ENCODE measurements at places on chromosomes 3 and 15.
A peak's percentile ranks its signal among the peaks of the same experiment; 100 is the strongest.

DNA sequence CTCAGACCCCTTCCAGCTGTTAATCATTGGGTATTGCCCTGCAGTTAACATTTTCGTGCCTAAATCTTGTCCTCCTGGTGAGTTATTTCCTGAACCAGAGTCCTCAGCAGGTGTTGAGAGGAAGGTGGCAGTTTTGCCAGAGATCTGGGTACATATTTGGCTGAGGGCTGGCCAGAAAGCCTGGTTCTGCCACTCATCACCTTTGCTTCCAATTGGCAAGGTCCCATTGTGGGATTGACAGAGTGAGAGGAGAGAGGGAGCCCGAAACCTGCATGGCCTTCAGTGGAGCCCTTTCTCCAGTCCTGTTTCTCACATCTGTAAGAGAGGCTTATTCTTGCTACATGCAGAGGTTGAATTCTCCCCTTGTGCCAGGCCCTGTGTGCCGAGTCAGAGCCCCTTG lies 8.9 kb upstream of the TKT start:
- DNase-seq = no peak
- H3K36me3 ChIP-seq = no peaks in the 10 kb centered on the region
- no peak overlapping the region for H3K4me3 ChIP-seq
- H3K27ac ChIP-seq = no peak overlapping the region

GRCh38 chr3:11601446-11602238 lies 42.1 kb downstream of the VGLL4 start:
- peak overlapping the region; percentile 87 for H3K27ac ChIP-seq
- no peak overlapping the region for H3K4me3 ChIP-seq
- DNase-seq = no peak
- H3K4me1 ChIP-seq = peaks cover 65% of the 10 kb centered on the region

DNA sequence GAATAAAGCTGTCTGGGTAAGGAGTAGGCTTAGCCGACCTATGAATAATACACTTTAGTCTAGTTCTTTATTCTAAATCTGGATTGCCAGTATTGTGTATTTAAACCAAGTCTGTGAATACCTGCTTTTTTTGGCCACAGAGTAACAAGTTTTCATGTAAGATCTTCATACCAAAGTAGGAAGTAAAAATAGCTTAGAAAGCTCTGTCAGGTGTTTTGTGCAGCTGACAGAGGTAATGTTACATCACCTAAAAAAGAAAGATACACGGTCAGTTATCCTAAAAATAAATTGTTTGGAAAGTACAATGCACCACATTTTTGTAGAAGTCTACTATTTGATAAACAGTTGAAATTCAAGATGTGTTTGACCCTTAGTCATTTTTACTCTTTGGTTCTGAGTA lies 16.5 kb downstream of the CALML4 start:
- H3K36me3 ChIP-seq = no peaks in the 10 kb centered on the region
- H3K4me3 ChIP-seq = no peak overlapping the region
- peaks cover 19% of the 10 kb centered on the region for H3K4me1 ChIP-seq
- H3K27me3 ChIP-seq = no peaks in the 10 kb centered on the region
- DNase-seq = no peak
- H3K27ac ChIP-seq = peak overlapping the region; percentile 55

GRCh38 chr15:90322538-90322937 lies 29.5 kb upstream of the ZNF774 start:
- no peak overlapping the region for H3K27ac ChIP-seq
- H3K36me3 ChIP-seq = no peaks in the 10 kb centered on the region

GRCh38 chr3:65493371-65493882 lies 545.3 kb downstream of the MAGI1 start:
- no peak for DNase-seq
- no peaks in the 10 kb centered on the region for H3K36me3 ChIP-seq
- H3K4me1 ChIP-seq = no peaks in the 10 kb centered on the region
- no peaks in the 10 kb centered on the region for H3K27me3 ChIP-seq
- no peak overlapping the region for H3K27ac ChIP-seq

- no peaks in the 10 kb centered on the region for H3K27me3 ChIP-seq
- H3K4me1 ChIP-seq = peaks cover 27% of the 10 kb centered on the region
- H3K4me3 ChIP-seq = no peak overlapping the region
- no peaks in the 10 kb centered on the region for H3K36me3 ChIP-seq
- DNase-seq = no peak
- no peak overlapping the region for H3K27ac ChIP-seq
These were observed 6.1 kb downstream of the IL17RD start for GRCh38 chr3:57158813-57159738.

DNA sequence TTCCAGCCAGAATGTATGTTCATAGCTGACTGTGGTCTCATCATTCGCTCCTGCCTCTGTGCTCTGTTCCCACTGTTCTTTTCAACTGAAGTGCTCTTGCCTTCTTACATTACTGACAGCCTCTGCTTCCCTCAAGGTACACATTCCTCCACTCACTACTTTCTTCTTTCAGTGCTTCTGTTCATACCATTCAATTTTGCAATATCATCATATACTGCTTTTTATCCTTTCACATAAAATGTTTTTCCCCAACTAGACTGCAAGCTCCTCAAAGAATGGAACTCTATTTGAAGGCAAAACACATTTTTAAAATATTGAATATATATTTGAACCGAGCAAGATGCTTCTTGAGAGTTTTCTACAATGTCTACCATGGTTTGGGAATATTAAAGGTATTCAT lies 291.1 kb downstream of the CTNNB1 start:
- no peak overlapping the region for H3K4me3 ChIP-seq
- H3K27ac ChIP-seq = no peak overlapping the region
- no peaks in the 10 kb centered on the region for H3K27me3 ChIP-seq
- H3K36me3 ChIP-seq = no peaks in the 10 kb centered on the region

- H3K36me3 ChIP-seq = no peaks in the 10 kb centered on the region
- no peaks in the 10 kb centered on the region for H3K27me3 ChIP-seq
- H3K4me3 ChIP-seq = no peak overlapping the region
- H3K27ac ChIP-seq = no peak overlapping the region
- DNase-seq = no peak
- H3K4me1 ChIP-seq = peaks cover 5% of the 10 kb centered on the region
These were observed 101.6 kb downstream of the RPL22L1 start for GRCh38 chr3:170768334-170768801.

- H3K27ac ChIP-seq = no peak overlapping the region
- no peaks in the 10 kb centered on the region for H3K36me3 ChIP-seq
- no peak for DNase-seq
- H3K27me3 ChIP-seq = no peaks in the 10 kb centered on the region
- no peaks in the 10 kb centered on the region for H3K4me1 ChIP-seq
These were observed 27.6 kb upstream of the ADAMTSL3 start for GRCh38 chr15:83626171-83626802.

DNA sequence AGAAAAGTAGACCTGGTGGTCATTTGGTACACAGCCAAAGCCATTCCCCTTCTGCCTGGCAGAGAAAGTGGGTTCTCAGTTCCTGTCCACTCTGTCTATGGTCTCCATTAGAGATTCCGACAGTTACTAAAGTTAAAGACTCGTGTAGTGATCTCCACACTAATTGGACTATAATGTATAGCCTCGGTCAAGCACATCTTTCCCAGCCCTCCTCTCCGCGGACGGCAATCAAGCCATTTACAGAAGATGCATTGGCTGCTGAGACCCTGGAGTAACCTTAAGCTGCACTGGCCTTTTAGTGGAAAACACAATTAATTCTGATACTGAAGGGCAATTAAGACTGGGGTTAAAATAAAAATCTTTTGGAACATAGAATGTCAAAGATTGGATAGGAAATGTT lies 865.3 kb downstream of the MCTP2 start:
- no peaks in the 10 kb centered on the region for H3K27me3 ChIP-seq
- no peaks in the 10 kb centered on the region for H3K4me1 ChIP-seq
- no peak overlapping the region for H3K4me3 ChIP-seq
- no peak for DNase-seq

GRCh38 chr3:102460579-102460978 lies 25.8 kb downstream of the ZPLD1 start:
- H3K36me3 ChIP-seq = no peaks in the 10 kb centered on the region
- DNase-seq = no peak
- H3K27me3 ChIP-seq = no peaks in the 10 kb centered on the region
- no peak overlapping the region for H3K27ac ChIP-seq

DNA sequence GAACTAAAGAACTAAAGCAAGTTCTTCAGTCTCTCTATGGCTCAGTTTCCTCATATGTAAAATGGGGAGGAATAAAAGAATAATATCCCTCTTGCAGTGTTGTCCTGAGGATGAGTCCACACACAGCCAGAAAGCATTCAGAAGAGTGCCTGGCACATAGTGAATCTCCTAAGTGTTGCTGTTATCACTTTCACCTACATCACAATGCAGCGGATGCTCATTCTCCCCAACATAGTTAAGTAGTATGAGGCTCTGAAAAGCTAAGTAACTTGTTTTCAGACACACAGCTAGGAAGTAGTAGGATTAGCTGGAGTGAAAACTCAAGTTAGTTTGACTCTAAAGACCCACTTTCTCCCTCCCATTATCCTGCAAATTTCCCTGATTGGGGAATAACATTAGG lies 9.1 kb upstream of the USP3 start:
- no peak for DNase-seq
- no peak overlapping the region for H3K4me3 ChIP-seq
- H3K36me3 ChIP-seq = no peaks in the 10 kb centered on the region
- no peaks in the 10 kb centered on the region for H3K4me1 ChIP-seq
- no peak overlapping the region for H3K27ac ChIP-seq

DNA sequence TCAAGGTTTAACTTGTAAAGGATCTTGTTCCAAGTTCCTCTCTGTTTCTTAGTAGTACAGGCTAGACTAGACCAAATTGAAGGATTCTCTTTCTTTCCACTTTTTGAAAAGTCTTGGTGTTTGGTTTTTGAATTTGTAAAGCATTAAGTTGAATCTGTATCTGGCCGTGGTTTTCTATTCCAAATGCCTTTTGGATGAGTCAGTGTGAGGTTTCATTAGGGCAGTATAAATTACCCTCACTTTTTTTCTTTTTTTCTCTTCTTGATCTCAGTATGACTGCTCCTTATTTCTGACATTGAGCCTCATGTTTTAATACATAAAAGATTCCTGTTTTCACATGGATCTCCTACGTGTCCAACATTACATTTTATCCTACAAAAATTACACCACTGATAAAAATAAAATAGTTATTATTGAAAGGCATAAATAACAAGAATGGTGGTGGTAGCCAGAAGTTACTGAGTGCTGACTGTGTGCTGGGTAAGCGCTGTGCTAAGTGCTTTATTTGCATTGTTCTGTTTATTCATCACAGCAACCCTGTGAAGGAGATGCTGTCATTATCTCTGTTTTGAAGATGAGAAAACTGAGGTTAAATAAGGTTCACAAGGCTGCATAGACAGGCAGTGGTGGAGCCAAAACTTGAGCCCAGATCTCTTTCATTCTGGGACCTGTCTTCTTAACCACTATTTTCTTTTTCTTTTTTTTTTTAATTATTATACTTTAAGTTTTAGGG lies 48.3 kb downstream of the MITF start:
- peaks cover 12% of the 10 kb centered on the region for H3K4me1 ChIP-seq
- H3K4me3 ChIP-seq = no peak overlapping the region
- H3K27me3 ChIP-seq = no peaks in the 10 kb centered on the region
- DNase-seq = no peak
- H3K36me3 ChIP-seq = no peaks in the 10 kb centered on the region

DNA sequence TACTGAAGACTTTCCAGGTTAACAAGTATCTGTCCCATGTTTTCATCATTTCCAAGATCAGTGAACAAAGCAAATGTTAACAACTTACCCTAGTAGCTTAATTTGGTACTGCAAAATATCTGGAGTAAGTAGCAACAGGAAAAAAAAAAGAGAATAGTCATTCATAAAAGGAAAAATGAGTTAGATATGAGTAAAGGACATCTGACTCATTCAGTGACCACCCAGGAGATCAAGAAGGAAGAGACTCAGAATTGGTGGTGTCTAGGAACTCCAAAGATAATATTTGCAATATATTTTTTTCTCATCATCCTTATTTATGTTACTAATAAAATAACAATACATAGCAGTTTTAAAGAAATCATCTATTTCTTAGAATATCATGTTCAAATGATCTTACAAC lies 253.8 kb upstream of the COL8A1 start:
- DNase-seq = no peak
- no peaks in the 10 kb centered on the region for H3K4me1 ChIP-seq
- H3K27ac ChIP-seq = no peak overlapping the region
- no peaks in the 10 kb centered on the region for H3K36me3 ChIP-seq

GRCh38 chr3:48514431-48515227 lies 10.7 kb upstream of the SHISA5 start:
- no peaks in the 10 kb centered on the region for H3K36me3 ChIP-seq
- H3K4me3 ChIP-seq = no peak overlapping the region
- no peak overlapping the region for H3K27ac ChIP-seq
- no peak for DNase-seq
- H3K27me3 ChIP-seq = no peaks in the 10 kb centered on the region

GRCh38 chr3:100880072-100880471 lies 113.1 kb downstream of the ABI3BP start:
- no peak overlapping the region for H3K27ac ChIP-seq
- no peak overlapping the region for H3K4me3 ChIP-seq
- no peaks in the 10 kb centered on the region for H3K36me3 ChIP-seq

GRCh38 chr3:54188176-54188791 lies 65.9 kb downstream of the CACNA2D3 start:
- H3K4me1 ChIP-seq = no peaks in the 10 kb centered on the region
- no peaks in the 10 kb centered on the region for H3K27me3 ChIP-seq
- DNase-seq = peak; percentile 65
- no peaks in the 10 kb centered on the region for H3K36me3 ChIP-seq
- H3K4me3 ChIP-seq = no peak overlapping the region

DNA sequence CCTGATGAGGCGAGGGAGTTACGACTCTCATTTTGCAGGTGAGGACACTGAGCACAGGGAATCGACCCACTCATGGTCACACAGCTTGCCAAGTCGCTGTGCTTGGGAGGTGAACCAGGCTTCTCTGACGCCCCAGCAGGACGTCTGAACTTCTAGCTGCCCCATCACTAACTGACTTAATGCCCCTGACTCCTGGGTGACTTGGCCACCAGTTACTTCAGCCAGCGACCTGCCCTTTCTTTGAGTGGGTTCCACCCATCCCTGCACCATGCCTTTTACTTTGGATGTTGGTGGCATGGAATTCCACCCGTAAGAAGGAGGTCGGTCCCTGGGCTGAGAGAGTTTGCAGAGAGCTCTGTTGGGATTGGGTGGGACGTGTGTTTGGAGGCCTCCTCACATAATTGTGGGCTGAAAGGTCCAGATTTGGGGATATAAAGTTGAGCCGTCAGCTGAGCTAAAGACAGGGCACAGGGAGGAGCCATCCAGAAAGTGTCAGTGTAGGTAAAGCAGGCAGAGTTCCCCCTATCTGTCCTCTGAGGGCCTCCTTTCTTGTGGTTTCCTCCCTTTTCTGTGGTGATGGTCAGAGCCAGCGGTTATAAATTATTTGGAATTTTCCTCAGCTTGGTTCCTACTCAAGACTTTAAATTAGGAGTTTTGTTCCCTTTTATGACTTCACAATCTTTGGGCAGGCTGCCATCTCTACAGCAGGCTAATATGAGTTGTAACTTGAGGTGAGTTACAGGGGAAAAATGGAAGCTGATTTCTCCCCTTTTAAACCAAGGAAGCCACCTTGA lies 55.0 kb downstream of the FLNB start:
- peak; percentile 73 for DNase-seq
- no peaks in the 10 kb centered on the region for H3K36me3 ChIP-seq
- H3K27me3 ChIP-seq = no peaks in the 10 kb centered on the region
- H3K4me3 ChIP-seq = no peak overlapping the region
